ENCODE measurements at places on chromosomes 3 and 15. TPM values are rescaled to one million over a fixed set of nuclear protein-coding genes. Genes with fewer than 3 reads are reported as not detected.

IGSF11 gene
- total RNA-seq = not detected

CHDH gene
- total RNA-seq = 0.55 TPM

GRCh38 chr3:136664771-136665170 lies 87.4 kb downstream of the STAG1 start:
- no peak for DNase-seq

- no peak for DNase-seq
These were observed 336.4 kb upstream of the LRRFIP2 start for GRCh38 chr3:37510755-37511154.

DNA sequence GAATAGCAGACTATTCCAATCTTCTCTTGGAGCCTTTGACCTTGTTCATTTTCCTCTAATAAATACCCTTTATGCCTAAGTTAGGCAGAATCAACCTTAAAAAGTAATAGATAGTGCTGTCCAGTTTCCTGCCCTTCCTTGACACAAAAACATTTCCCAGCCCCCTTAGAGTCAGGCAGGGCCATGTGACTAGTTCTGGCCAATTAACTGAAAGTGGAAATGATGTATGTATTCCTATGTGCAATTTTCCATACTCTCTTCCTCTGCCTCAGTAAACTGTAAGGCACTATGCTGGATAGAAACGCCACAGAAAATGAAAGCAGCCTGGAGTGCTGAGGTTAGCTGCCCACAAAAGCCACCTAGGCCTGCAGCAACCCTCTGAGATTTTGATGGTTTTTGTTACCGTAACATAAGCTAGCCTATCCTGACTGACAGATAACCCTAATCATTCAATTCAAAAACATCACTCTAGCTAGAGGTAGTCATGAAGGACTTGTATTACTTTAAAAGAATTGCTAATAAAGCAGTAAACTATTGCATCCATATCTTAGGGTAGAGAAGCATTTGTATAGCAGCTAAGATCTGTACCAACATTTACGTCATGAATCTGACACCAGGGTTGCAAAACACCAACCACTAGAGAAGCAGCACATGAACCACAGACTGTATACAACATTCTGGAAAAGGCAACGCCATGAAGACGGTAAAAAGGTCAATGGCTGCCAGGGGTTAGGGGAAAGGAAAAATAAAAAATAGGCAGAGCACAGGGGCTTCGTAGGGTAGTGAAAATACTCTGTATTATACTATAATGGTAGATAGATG lies 112.9 kb downstream of the ULK4 start:
- no peak for DNase-seq

- DNase-seq = peak; percentile 71
These were observed 89.0 kb downstream of the BDH1 start for GRCh38 chr3:197466586-197467399.

- DNase-seq = no peak
These were observed 17.0 kb downstream of the HRG start for GRCh38 chr3:186682812-186683211.

GRCh38 chr3:49942651-49943050 lies 2.7 kb downstream of the RBM6 start:
- no peak for DNase-seq

DNA sequence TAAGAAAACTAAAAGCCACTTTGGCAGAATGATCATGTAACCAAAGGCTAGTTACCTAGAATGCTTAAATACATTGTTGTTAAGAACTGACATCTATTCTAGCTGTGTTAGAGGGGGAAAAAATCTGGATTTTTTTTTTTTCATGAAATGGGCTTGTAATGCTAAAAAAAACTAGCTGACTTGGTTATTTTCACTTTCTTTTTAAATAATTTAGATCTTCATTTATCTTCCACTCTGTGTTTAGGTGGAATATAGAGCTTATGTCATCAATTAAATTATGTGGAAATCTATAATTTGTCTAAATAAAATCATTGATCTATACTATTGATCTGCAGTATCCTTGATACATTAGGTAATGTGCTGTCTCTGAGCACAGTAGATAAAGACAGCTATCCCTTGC lies 217.4 kb downstream of the TCF12 start:
- DNase-seq = no peak

DNA sequence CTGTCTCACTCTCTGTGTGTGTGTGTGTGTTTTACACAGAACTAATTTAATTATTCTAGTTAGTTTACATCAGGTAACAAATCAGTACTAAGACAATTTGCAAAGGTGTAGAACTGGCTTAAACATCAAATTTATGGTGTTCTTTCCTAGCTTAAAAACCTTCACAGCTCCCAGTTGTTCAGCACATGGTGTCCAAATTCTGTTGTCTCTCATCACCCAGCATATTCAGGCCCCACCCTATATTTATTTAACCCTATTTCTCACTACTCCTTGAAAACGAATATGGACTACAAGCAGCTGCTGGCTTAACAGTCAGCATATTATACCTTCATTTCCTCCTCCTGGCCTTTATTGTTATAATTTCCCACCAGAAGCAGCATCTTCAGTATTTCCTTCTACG lies 1.2 kb downstream of the IL20RB start:
- no peak for DNase-seq
